Thoracic aorta endothelial cell (primary cell): ENCODE measurements at places on chromosomes 5 and 9. TPM values are rescaled to one million over a fixed set of nuclear protein-coding genes. Genes with fewer than 3 reads are reported as not detected.

Gene FABP6
- not detected in 2 replicates for total RNA-seq

Gene TRPM3
- 3.1 and 6.1 TPM in 2 replicates for total RNA-seq

Gene ELAVL2
- total RNA-seq: 0.13 and 2.2 TPM in 2 replicates

Gene MELK
- total RNA-seq: 53.9 and 73.0 TPM in 2 replicates

Gene IL3
- not detected in 2 replicates for total RNA-seq

Gene LMX1B
- not detected in 2 replicates for total RNA-seq

Gene FBP2
- not detected in 2 replicates for total RNA-seq

Gene CYSRT1
- total RNA-seq: 0.27 and 0.29 TPM in 2 replicates

Gene NR3C1
- 35.9 and 41.4 TPM in 2 replicates for total RNA-seq

Gene RIOK2
- 28.6 and 47.1 TPM in 2 replicates for total RNA-seq

Gene KIF24
- total RNA-seq: 4.1 and 7.3 TPM in 2 replicates

Gene SLCO6A1
- total RNA-seq: not detected in 2 replicates

Gene PCSK5
- 8.4 and 18.5 TPM in 2 replicates for total RNA-seq

Gene C9orf50
- not detected in 2 replicates for total RNA-seq

Gene NPM1
- total RNA-seq: 2,311 and 2,350 TPM in 2 replicates

Gene CER1
- not detected in 2 replicates for total RNA-seq

Gene ADCY2
- not detected in 2 replicates for total RNA-seq

Gene PFN3
- not detected in 2 replicates for total RNA-seq

Gene ARHGEF39
- total RNA-seq: 1.5 and 4.2 TPM in 2 replicates
